Activated T-helper 1 cell treated with anti-CD3 and anti-CD28 coated beads, Interleukin-12 subunit alpha, Interleukin-12 subunit beta, Interleukin-2, Interleukin-4 antibody, amounts not matched to agents 30 ng/mL and 10 ng/mL and 1 ng/mL, durations not matched to agents 14 hours and 24 hours and 36 hours (primary cell): ENCODE measurements at places on chromosomes 16 and 17. TPM values are rescaled to one million over a fixed set of nuclear protein-coding genes. Genes with fewer than 3 reads are reported as not detected.

GRCh38 chr16:76071690-76072089, 205.5 kb upstream of the CNTNAP4 start:
- H3K27me3 ChIP-seq: no peaks in the 10 kb centered on the region
- no peaks in the 10 kb centered on the region for H3K4me1 ChIP-seq
- DNase-seq: no peak
- H3K27ac ChIP-seq: no peak overlapping the region
- H3K36me3 ChIP-seq: no peaks in the 10 kb centered on the region

DNA sequence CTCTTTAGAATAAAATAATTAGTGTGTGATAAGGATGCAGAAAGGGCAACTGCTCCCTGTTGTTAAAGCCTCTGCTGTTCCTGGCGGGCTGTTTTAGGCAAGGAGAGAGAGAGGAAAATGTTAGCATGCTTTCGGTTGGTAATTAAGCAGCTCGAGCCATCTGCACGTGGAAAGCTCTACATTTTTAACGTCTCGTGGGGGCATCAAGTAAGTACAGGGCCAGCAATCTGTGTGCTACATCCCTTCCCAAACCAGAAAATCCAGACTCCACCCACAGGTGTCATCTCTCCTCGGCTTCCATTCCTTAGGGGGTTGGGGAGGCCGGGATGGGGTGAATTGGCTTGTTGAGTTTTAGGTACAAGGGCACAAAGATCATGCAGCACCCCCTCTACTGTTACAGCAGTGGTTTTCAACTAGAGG, 62.4 kb upstream of the MARCHF10 start:
- no peaks in the 10 kb centered on the region for H3K36me3 ChIP-seq
- DNase-seq: no peak
- H3K27ac ChIP-seq: no peak overlapping the region
- peaks cover 5% of the 10 kb centered on the region for H3K27me3 ChIP-seq

GRCh38 chr17:76274112-76274956, 9.2 kb downstream of the UBALD2 start:
- H3K4me3 ChIP-seq: no peak overlapping the region
- peak overlapping the region; percentile 18 for H3K27ac ChIP-seq
- no peaks in the 10 kb centered on the region for H3K27me3 ChIP-seq
- DNase-seq: no peak
- peaks cover 31% of the 10 kb centered on the region for H3K4me1 ChIP-seq

KCNH4 gene
- 1.7 and 1.9 TPM in 2 replicates for total RNA-seq

DNA sequence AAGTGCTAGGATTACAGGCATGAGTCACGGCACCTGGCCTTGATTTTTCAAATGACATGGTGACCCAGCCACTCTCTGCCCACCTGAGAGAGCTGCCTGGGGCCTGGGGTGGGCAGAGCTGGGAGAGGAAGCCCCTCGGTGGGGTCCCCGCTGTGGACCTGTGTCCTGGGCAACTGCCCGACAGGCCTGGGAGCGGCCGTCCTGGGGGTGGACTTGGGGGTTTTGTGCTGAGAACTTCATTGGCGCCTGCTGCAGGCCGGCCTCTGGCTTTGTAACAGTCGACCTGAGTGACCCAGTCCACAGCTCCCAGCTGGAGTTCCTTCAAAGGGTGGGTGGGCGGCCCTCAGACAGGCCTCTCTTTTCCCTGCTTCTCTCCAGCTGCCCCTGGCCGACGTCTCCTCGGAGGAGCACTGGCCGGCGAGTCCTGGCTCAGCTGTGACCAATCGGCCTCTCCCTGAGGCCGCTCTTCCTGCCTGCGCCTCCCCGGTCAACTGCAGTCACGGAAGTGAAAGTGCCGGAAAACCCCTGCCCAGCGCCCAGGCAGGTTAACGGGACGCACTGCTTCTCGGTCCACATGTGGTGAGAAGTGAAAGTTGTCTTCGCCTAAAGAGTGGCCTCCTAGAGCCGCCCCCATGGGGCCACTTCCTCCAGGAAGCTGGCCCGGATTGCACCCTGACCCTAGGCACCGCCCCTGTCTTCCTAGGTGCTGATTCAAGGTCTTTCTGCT, 5.5 kb downstream of the CBFA2T3 start:
- H3K4me1 ChIP-seq: no peaks in the 10 kb centered on the region
- H3K4me3 ChIP-seq: no peak overlapping the region
- H3K27me3 ChIP-seq: peaks cover 15% of the 10 kb centered on the region
- H3K27ac ChIP-seq: no peak overlapping the region
- H3K36me3 ChIP-seq: no peaks in the 10 kb centered on the region

DNA sequence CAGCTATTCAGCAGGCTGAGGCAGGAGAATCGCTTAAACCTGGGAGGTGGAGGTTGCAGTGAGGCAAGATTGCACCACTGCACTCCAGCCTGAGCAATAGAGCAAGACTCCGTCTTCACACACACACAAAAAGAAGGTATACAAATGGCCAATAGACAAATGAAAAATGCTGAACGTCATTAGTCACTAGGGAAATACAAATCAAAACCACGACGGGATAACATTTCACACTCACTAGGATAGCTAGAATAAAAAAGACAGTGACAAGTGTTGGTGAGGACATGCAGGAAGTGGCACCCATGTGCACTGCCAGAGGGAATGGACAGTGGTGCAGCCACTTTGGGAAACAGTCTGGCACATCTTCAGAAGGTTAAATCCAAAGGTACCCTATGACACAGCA, 172.9 kb downstream of the FTO start:
- H3K36me3 ChIP-seq: peaks cover 13% of the 10 kb centered on the region
- no peak overlapping the region for H3K4me3 ChIP-seq
- no peaks in the 10 kb centered on the region for H3K27me3 ChIP-seq
- H3K4me1 ChIP-seq: peaks cover 11% of the 10 kb centered on the region
- H3K27ac ChIP-seq: peak overlapping the region; percentile 13
- DNase-seq: no peak

SLC38A8 gene
- not detected in 2 replicates for total RNA-seq

GAST gene
- not detected in 2 replicates for total RNA-seq

ATF7IP2 gene
- 25.9 and 28.7 TPM in 2 replicates for total RNA-seq

- peak; percentile 5 for DNase-seq
- H3K4me1 ChIP-seq: peaks cover 6% of the 10 kb centered on the region
- H3K4me3 ChIP-seq: peak within 1 kb of the TSS; percentile 83
- H3K27me3 ChIP-seq: peaks cover 46% of the 10 kb centered on the region
- no peak within 1 kb of the TSS for H3K27ac ChIP-seq
Measured at GRCh38 chr17:46979147-46979863, at the start of gene RPRML. Gene RPRML (minus strand): TSS chr17:46979253. CDS start chr17:46979007, 246 bp downstream.

DNA sequence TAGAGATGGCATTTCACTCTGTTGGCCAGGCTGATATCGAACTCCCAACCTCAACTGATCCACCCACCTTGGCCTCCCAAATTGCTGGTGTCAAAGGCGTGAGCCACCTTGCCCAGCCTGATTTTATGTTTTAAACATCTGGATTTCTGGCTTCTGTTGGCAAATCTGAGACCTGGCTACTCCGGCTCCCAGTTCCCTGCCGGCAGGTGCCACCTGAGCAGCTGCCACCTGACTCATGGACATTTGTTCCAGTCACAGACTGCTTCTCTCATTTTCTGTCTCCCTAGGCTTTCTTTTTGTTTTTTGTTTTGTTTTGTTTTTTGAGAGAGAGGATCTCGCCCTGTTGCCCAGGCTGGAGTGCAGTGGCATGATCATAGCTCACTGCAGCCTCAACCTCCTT, 9.6 kb downstream of the PMM2 start:
- DNase-seq: no peak
- H3K27me3 ChIP-seq: no peaks in the 10 kb centered on the region
- H3K36me3 ChIP-seq: peaks cover 51% of the 10 kb centered on the region
- no peak overlapping the region for H3K4me3 ChIP-seq

CLEC3A gene
- not detected in 2 replicates for total RNA-seq

- H3K27ac ChIP-seq: no peak overlapping the region
- DNase-seq: no peak
- peaks cover 26% of the 10 kb centered on the region for H3K27me3 ChIP-seq
- H3K4me3 ChIP-seq: no peak overlapping the region
- peaks cover 6% of the 10 kb centered on the region for H3K4me1 ChIP-seq
Measured at GRCh38 chr17:65243838-65244625, 106.9 kb downstream of the RGS9 start.

- no peaks in the 10 kb centered on the region for H3K36me3 ChIP-seq
- DNase-seq: no peak
- H3K27me3 ChIP-seq: peaks cover 27% of the 10 kb centered on the region
- no peak overlapping the region for H3K4me3 ChIP-seq
- peaks cover 5% of the 10 kb centered on the region for H3K4me1 ChIP-seq
Measured at GRCh38 chr16:84406006-84406963, 37.9 kb downstream of the ATP2C2 start.

COASY gene
- 93.1 and 95.4 TPM in 2 replicates for total RNA-seq

FBF1 gene
- total RNA-seq: 19.4 and 20.0 TPM in 2 replicates

GNPTG gene
- total RNA-seq: 21.4 and 22.5 TPM in 2 replicates

DOC2B gene
- 5.5 and 7.6 TPM in 2 replicates for total RNA-seq

GRCh38 chr17:27429666-27430382, 26.4 kb upstream of the KSR1 start:
- no peaks in the 10 kb centered on the region for H3K36me3 ChIP-seq
- H3K27ac ChIP-seq: no peak overlapping the region
- peaks cover 18% of the 10 kb centered on the region for H3K27me3 ChIP-seq
- DNase-seq: no peak
- no peak overlapping the region for H3K4me3 ChIP-seq
- H3K4me1 ChIP-seq: no peaks in the 10 kb centered on the region

HCRT gene
- total RNA-seq: not detected in 2 replicates

SLFN13 gene
- total RNA-seq: 32.2 and 32.7 TPM in 2 replicates

DNA sequence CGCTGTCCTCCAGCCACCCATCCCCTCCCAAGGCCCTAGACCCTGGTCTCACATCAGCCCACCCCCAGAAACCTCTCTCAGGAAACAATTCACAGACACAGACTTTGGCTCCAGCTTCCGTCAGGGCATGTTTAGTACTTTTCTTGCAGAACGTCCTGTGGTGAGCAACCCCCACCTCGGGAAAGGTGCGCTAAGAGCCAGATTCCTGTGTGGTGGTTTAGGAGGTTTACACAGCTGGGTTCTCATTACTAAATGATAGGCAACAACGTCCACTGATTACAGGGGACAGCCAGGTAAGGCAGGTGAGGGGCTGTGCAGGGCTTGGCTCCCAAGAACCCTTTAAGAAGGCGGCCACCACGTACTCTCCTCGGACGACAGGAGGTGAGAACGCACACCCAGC, 29.3 kb downstream of the KIFC3 start:
- DNase-seq: no peak
- no peaks in the 10 kb centered on the region for H3K4me1 ChIP-seq
- no peak overlapping the region for H3K4me3 ChIP-seq

TNP2 gene
- total RNA-seq: not detected in 2 replicates

GRCh38 chr17:74337834-74338500, 11.9 kb downstream of the KIF19 start:
- no peaks in the 10 kb centered on the region for H3K36me3 ChIP-seq
- H3K4me3 ChIP-seq: no peak overlapping the region

DNASE1 gene
- 10.0 and 12.5 TPM in 2 replicates for total RNA-seq

GRCh38 chr17:68344701-68345136, 53.4 kb downstream of the ARSG start:
- peak overlapping the region; percentile 53 for H3K4me3 ChIP-seq
- peaks cover 9% of the 10 kb centered on the region for H3K36me3 ChIP-seq
- peak; percentile 19 for DNase-seq

- DNase-seq: no peak
- no peak overlapping the region for H3K27ac ChIP-seq
- H3K36me3 ChIP-seq: peaks cover 2% of the 10 kb centered on the region
- peaks cover 13% of the 10 kb centered on the region for H3K27me3 ChIP-seq
- H3K4me1 ChIP-seq: peaks cover 6% of the 10 kb centered on the region
- H3K4me3 ChIP-seq: no peak overlapping the region
Measured at GRCh38 chr17:66142428-66142827, 49.5 kb downstream of the CEP112 start.

GRCh38 chr16:23594186-23594585, 1.9 kb downstream of the NDUFAB1 start:
- H3K4me3 ChIP-seq: no peak overlapping the region
- H3K4me1 ChIP-seq: peaks cover 30% of the 10 kb centered on the region
- no peaks in the 10 kb centered on the region for H3K27me3 ChIP-seq
- no peak for DNase-seq

DNA sequence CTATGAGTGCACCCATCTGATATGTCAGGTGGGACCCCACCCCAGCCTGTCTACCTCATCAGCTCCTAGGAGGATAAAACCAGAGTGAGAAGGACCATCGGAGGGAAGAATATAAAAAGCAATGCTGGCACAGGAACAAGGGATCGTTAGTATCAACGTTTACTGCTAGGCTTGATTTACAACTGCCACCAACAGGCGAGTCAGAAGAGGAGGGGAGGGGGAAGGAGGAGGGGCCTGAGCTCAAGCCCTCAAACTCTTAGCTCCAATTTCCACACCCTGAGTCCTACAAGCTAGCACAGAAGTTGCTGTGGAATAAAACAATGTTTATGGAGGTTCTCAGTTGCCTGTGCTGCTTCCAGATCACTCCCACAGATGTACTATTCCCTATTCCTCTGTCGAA, 234.5 kb downstream of the C16orf78 start:
- no peaks in the 10 kb centered on the region for H3K36me3 ChIP-seq
- peaks cover 9% of the 10 kb centered on the region for H3K27me3 ChIP-seq
- DNase-seq: no peak
- H3K27ac ChIP-seq: no peak overlapping the region

GRCh38 chr17:21174186-21174585, 39.8 kb downstream of the TMEM11 start:
- no peak for DNase-seq
- no peak overlapping the region for H3K27ac ChIP-seq
- peaks cover 19% of the 10 kb centered on the region for H3K4me1 ChIP-seq
- H3K27me3 ChIP-seq: no peaks in the 10 kb centered on the region
- no peak overlapping the region for H3K4me3 ChIP-seq

DNA sequence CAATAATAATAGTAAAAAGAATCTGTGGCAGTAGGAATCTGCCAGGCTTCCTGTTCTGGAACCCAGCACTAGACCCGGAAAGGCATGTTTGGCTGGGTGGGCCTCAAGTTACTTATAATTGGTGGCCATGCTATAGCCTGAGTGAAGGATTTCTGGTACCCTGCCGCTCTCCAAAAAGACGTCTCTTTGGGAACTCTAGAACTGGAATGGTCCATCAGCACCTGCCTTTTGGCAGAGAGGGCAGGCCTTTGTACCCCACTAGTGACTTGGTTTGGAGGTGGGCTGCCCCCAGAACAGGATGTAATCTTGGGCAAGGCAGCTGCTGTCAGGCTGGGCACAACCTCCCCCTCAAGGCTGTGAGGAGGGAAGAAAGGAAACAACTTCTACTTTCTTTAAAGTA, 29.3 kb upstream of the ST6GALNAC1 start:
- no peaks in the 10 kb centered on the region for H3K36me3 ChIP-seq
- peak overlapping the region; percentile 93 for H3K4me3 ChIP-seq
- H3K27ac ChIP-seq: no peak overlapping the region

GRCh38 chr16:75263963-75264445, 12.6 kb upstream of the BCAR1 start:
- no peak for DNase-seq
- no peak overlapping the region for H3K27ac ChIP-seq
- H3K36me3 ChIP-seq: no peaks in the 10 kb centered on the region
- peaks cover 34% of the 10 kb centered on the region for H3K27me3 ChIP-seq
